ENCODE measurements at places on chromosomes 12 and 14.

DNA sequence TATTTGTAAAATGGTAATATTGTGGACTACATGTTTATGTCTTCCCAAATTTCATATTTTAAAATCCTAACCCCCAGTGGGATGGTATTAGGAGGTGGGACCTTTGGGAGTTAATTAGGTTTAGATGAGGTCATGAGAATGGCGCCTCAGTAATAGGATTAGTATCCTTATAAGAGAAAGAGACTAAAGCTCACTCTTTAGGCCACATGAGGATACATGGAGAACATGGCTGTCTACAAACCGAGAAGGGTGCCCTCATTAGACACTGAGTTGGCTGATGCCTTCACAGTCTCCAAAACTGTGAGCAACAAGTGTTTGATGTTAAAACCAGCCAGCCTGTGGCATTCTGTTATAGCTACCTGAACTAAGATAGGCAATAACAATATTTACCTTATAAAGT, 58.3 kb upstream of the OTOGL start:
- peak; percentile 33 for DNase-seq

DNA sequence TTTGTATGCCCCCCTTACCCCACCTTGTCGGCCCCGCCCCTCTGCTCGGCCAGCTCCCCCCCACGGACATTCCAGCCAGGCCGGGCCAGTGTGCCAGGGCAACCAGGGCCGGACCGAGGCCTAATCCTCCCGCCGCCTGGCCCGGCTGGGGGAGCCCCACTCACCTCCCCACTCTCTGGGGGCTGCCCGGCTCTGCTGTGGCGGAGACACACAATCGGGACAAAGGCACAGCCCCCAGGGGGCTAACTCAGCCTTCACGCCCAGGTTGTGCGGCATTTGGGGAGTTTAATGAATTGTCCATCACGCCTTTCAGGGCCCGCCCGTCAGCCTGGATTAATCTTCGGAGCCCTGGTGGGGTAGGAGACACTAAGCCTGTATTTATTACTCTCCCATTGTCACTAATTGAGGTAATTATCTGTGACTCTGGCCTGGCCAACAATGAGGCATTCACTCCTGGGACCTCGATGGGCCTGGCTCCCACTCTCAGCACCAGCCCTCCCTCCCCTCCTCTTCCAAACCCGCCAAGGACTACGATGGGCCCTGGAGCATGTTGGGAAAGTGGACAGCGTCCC, 8.7 kb downstream of the WNT1 start:
- peak; percentile 97 for DNase-seq

DNA sequence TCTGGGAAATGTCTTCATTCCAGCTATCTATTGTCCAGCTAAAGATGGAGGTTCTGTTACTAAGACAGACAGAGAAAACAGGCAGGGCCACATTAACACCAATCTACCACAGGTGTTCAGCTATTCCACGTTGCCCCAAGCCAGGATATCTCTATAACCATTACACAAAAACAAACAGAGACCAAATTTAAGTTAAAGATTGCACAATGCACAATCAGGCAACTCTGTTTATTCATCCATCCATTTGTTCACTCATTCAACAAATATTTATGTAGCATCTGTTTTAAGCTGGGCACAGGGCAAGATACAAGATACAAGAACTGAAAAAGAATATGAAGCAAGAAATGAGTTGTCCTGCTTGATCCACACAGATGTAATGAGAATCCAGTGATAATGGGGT, 629.0 kb downstream of the MED13L start:
- no peak for DNase-seq

DNA sequence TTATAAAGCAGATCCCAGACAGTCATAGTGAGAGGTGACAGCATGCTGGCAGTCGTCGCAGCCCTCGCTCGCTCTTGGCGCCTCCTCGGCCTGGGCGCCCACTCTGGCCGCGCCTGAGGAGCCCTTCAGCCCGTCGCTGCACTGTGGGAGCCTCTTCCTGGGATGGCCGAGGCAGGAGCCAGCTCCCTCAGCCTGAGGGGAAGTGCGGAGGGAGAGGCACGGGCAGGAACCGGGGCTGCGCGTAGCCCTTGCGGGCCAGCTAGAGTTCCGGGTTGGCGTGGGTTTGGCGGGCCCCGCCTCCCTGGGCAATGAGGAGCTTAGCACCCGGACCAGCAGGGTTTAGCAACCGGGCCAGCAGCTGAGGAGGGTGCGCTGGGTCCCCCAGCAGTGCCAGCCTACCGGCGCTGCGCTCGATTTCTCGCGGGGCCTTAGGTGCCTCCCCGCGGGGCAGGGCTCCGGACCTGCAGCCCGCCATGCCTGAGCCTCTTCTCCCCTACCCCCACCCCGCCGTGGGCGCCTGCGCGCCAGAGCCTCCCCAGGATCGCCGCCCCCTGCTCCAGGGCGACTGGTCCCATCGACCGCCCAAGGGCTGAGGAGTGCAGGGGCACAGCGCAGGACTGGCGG, 451.2 kb upstream of the DCN start:
- DNase-seq, result no peak

DNA sequence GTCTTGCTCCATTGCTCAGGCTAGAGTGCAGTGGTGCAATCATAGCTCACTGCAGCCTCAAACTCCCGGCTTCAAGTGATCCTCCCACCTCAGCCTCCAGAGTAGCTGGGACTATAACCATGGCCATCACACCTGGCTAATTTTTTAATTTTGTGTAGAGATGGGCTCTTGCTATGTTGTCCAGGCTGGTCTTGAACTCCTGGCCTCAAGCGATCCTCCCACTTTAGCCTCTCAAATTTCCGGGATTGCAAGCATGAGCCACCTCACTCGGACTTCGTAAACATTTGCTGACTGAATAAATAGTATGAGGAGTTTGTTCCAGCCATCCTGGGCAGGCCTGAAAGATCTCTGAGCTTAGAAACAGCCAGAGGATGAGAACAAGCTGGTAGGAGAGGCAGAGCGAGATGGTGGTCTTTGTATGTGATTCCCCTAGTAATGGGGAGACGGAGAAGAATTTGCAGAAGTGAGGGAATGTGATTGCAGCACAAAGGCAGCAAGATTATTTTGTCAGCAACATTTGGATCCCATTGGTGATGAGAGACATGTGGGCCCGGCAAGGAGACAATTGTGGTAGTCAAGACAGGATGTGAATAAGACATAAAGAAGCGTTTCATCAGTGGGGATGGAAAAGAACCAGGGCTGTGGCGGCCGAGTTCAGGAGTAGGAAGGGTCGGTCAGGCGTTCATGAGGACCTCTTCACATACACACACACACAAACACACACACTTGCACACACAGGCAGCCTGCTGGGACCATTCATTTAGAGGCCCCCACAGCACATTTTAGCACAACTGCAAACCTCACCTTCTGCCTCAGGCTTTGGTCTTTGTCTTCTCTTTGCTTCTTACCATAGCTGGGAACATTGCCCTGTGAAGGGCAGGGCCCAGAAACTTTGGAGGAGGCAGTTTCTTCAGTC, 155.5 kb downstream of the ZFP36L1 start:
- DNase-seq, result no peak

DNA sequence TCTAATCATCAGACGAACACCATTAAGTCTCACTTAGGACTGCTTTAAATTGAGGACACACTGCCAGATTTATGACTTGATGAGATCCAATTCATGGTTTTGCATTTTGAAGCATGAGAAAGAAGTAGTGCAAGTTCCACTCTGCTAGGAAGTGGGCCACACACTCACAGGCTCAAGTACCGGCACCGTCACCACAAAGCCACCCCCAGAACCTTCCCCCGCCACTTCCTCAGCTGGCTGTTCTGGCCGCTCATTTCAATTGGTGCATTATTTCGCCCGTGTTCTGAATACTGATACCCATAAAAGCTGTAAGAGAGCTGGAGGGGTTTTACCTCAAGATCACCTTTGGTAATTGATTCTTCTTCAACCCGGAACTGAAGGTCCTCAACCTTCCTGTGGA, 70.1 kb downstream of the CLIP1 start:
- no peak for DNase-seq

DNA sequence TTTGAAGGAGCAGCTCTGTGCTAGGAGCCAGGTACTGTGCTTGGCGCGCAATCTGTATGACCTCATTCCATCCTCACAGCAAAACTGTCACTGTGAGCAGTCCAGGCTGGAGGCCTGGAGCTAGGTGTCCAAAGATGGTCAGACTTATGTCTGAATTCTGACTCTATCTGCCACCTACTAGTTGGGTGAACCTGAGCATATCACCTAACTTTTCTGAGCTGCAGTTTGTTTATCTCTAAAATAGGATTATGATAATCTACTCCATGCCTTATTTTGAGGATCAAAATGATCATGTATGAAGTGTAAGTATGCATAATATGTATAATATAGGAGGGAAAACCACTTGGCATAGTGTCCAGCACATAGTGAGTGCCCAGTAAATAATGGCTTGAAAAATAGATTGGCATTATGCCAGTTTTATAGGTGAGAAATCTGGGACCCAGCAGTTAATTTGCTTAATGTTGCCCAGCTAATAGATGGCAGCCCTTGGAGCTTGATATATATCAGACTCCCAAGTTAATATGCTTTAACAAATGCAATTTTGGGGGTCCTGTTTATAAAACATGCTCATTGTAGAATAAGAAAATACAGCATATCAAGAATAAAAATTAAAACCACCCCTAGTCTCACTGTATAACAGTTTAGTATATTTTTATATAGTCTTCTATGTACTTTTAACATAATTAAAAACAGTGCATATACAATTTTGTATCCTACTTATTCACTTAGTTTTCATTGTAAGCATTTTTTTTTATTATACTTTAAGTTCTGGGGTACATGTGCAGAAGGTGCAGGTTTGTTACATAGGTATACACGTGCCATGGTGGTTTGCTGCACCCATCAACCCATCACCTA, 4.5 kb upstream of the JPH4 start:
- no peak for DNase-seq

DNA sequence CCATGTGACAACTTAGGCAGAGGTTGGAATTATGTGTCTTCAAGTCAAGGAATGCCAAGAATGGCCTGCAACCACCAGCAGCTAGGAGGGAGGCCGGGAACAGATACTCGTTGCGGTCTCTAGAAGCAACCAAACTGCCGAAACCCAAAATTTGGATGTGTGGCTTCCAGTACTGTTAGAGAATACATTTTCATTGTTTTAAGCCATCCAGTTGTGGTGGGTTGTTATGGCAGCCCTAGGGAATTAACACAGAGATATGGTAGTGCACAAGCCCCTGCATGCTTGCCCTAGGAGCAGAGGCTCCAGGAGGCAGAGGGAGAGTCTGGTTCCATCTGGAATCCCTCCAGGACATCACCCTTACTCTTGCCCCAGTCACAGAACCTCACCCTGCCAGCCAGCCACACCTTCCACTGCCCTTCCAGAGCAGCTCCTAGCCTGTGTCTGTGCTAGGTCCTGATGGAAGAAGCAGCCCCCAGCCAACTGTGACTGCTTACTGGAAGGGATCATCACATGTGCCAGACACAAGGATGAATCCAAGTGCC, 19.5 kb downstream of the PITPNM2 start:
- no peak for DNase-seq

- DNase-seq, result no peak
Measured at GRCh38 chr12:76518699-76519098, 40.9 kb downstream of the OSBPL8 start.

Data from neural progenitor cell (in vitro differentiated cells).